Stimulated activated CD4-positive, alpha-beta T cell treated with anti-CD3 and anti-CD28 coated beads, TNF-alpha, amount 100 ng/mL, for 4 hours (primary cell): ENCODE measurements at places on chromosomes 6 and 20.

- no peak for DNase-seq
These were observed 46.0 kb upstream of the TRAM2 start for GRCh38 chr6:52622810-52623209.

DNA sequence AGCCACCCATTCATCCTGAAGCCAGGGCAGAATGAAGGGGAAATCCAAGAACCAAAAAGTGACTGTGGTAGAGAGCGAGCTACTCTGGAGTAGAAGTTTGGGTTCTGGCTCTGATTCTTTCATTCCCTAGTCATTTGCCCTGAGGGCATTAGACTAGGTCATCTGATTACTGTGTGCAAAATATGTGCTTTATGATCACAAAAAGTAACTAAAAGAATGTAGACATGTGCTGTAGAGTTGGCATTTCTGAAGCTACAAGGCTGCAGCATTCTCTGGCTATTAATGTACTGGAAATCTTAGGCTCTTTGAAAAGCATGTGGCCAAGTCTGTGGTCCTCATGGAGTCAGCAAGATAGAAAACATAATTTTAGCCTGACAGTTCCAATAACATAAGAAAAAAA lies 94.2 kb downstream of the TBC1D7 start:
- DNase-seq: no peak

DNA sequence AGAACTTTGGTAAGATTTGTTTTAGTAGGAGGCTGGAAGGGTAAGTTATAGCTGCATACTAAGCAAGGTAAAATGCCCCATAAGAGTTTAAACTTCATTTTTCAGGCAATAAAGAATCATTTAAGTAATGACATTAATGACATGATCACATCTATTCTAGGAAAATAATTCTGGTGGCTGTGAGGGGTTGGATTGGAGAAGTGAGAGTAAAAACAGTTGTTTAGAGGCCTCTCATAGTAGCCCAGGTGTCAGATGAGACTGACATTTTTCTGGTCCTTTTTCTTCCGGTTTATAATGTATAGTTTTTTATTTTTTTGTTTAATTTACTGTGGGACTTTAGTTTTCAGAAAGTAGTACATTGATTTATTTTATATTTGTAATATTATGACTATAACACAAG lies 40.8 kb downstream of the ITCH start:
- DNase-seq: no peak

DNA sequence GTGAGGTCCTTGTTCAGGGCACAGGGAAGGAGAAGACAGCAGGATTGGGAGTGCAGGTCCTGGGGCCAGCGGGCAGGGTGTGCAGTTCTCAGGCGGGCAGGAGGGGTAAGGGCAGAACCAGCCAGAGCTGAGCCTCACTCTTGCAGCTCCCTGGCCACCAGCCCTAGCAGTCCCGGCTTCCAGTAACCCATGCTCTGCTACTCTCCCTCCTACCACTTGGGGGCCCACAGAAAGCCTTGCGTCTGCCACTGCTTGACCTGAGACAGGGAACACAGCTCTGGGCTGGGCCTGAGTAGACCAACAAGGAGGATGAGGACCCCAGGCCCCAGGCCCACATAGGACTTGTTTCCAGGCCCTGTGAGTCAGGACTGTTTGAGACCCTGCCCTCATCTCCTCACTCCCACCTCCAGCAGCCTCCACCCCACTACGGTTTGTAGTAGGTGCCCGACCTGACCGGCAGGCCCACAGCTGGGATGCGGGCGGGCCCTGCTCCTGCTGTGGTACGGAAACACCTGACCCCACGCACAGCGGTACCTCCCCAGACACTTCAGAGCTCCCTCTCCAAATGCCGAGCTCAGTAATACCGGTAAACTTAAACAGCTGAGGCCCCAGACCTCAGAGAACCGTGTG lies 39.2 kb downstream of the KCNK5 start:
- DNase-seq: no peak

GRCh38 chr6:14141351-14142062 lies 23.9 kb downstream of the CD83 start:
- no peak for DNase-seq

GRCh38 chr6:6851059-6851948 lies 256.5 kb upstream of the RREB1 start:
- DNase-seq: no peak

DNA sequence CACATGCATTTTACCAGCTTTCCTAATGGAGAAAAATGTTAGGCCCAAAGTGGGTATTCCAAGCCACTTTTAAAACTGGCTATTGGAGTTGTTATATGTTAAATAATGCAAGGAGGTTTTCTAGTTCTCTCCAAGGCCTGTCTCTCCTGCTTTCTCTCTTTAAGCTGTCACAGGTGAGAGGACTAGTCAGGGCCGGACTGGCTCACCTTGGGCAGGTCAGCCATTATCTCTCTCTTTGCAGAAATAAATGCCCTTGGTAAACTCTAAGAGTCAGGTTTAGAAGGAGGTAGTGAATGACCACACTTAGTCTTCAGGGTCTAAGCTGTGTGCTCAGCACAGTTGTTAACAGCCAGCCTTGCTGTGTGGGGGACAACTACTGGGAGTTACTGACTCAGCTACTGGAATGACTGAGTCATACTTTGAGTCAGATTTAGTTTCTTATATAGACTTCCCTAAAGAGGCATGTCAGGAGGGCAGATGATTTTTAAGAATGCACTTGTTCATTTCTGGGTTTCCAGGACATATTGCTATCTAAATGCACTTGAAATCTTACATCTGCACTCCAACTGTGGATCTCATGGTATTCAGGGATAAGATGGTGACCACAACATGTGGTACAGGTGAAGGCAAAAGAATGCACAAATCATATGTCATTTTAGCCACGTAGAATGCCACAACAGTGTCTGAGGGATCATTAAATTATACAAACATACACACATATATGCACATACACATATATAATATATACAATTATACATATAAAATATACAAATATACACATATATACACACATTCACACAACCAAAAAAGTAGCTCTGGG lies 719.4 kb downstream of the EPM2A start:
- peak; percentile 2 for DNase-seq

- peak; percentile 26 for DNase-seq
These were observed 46.2 kb downstream of the SLC22A23 start for GRCh38 chr6:3410385-3411360.

DNA sequence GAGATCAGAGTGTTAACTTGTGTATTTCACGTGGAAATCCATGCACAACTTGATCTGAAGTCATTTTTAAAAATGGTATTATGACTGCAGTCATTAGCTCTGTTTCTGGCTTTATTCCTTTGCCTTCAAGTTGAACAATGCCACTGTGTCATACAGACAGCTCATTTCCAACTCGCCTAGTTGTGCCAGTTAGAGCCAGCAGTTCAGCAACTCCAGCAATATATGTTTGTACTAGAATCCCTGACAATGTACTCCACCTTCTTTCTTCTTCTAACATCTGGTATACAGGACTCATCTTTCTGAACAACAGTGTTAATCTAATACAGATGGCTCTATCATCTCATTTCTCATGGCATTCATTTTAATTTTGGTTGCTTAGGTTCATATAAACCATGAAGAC lies 418.3 kb upstream of the POU3F2 start:
- DNase-seq: no peak

- no peak for DNase-seq
These were observed 263.9 kb upstream of the CITED2 start for GRCh38 chr6:139638179-139638941.

DNA sequence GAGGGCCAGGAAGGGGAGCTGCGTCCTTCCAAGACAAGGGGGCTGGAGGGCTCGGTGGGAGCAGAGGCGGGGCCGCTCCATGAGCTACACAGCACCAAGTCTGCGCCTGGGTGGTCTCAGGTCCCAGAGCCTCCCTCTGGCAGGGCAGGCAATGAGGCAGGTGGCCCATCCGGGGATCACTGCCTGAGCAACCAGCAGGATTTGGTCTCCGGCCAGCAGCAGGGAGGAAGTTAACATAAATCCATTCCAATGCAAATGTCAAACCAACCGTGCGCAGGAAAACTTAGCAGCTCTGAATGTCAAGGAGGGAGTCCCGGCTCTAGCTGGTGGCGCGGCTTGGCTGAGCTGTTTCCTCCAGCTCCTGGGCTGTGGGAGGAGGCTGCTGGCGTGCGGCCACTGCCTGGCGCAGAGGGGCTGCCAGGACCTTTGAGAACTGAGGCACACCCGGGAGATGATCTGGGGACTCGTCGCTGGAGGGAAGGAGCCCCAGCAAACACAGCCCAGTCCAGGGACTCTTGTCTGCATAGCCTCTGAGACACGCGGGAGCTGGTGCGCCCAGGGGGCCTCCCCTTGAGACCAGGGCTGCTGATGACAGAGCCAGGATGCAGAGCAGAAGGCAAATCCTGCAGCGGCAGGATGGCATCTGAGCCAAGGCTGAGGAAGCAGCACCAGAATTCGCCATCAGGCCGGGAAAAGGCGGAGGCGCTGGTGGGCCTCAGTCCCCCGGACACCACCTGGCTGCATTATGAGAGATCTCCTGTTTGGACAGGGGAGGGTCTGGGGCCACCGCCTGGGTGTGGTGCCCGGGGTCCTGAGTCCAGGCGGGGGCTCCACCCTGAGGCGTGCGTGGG lies 33.1 kb upstream of the CHRNA4 start:
- no peak for DNase-seq

GRCh38 chr6:56289721-56290120 lies 42.3 kb upstream of the COL21A1 start:
- no peak for DNase-seq

DNA sequence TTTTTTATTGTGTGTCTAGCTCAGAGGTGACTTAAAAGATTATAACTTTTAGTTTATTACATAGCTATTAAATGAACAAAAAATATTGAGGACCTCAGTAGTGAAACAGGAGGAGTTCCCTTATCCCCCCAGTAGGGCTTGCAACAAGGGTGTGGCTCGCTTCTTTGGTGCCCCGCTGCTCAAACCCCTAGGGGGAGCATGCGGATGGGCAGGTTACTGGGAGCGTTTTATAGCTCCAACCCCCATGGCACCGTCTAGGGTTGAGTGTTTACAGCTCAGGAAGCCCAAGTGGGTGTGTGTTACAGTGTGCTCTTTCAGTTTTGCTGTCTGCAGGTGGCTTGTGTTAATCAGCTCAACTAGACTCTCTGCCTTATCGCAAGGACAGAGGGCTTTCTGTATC lies 1513.7 kb downstream of the GRIK2 start:
- no peak for DNase-seq

- DNase-seq: no peak
These were observed 539.7 kb downstream of the QKI start for GRCh38 chr6:163954088-163954775.

GRCh38 chr20:46814366-46815232 lies 80.0 kb upstream of the EYA2 start:
- DNase-seq: no peak

GRCh38 chr6:158552055-158552795 lies 7.7 kb upstream of the TMEM181 start:
- DNase-seq: no peak

GRCh38 chr20:7463290-7463689 lies 477.0 kb downstream of the HAO1 start:
- no peak for DNase-seq

DNA sequence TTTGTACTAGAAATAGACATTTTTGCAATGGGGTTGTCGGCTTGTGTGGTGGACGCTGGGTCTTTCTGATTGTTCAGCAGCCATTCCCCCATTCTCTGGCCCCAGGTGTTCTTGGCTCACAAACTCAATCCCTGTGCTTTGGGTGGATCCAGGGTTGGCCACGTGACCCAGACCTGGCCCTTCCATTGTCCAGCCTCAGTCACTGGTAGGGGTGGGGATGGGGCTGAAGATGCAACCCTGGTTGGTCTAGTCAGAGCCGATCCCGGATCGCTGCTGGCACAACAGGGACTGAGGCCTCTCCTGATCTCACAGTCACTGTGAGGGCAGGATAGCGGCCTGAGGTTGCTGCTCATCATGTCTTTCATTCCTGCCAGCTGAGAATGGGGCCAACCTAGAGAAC lies 365.3 kb upstream of the SULF2 start:
- DNase-seq: no peak

- no peak for DNase-seq
These were observed 114.7 kb upstream of the PRL start for GRCh38 chr6:22411376-22412105.

DNA sequence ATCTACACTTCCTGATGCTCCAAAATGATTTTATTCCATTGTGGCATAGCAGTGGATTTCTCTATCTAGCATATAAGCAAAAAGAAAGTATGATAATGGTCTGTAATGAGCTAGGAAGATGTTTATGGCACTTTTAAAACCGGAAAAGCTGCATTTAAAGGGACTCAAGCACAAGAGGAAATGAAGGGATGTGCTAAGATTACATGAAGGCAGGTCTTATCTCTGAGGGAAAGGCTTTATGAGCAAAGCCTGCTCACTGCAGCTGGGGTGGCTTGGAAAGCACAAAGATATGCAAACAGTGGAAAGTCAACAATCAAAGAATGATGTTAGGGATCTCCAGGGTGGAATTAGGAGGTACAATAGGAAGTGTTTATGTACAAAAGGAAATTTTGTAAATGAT lies 138.2 kb downstream of the TENT5A start:
- DNase-seq: no peak

DNA sequence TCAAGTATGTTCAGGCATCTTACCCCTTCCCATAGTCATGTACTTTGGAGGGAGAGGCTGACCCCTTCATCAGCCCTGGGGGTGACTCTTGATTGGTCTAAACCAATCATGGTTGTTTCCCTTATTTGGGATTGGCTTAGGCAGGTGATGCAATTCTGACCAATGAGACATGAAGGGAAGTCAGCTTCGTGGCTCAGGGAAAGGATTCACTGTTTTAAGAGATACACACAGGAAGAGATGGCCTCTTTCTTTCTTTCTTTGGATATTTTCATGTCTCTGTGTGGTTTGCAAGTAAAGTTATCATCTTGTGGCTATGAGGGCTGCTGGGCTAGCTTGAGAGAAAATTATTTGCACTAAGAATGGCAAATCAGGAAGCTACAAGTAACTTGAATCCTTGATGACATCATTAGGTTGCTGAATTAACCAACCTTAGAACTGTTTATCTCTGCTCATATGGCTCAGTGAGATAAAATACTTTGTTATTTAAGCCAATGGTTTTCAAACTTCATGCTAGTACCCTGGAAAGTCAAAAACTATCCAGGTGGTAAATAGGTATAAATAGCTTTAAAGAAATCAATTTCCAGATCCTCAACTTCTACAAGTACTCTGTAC lies 144.2 kb upstream of the CENPW start:
- no peak for DNase-seq

- DNase-seq: no peak
These were observed 95.0 kb downstream of the ARHGAP18 start for GRCh38 chr6:129615020-129615419.

GRCh38 chr20:38890497-38890818 lies 35.8 kb upstream of the FAM83D start:
- DNase-seq: no peak

- no peak for DNase-seq
These were observed 60.3 kb downstream of the VTA1 start for GRCh38 chr6:142207265-142207877.

DNA sequence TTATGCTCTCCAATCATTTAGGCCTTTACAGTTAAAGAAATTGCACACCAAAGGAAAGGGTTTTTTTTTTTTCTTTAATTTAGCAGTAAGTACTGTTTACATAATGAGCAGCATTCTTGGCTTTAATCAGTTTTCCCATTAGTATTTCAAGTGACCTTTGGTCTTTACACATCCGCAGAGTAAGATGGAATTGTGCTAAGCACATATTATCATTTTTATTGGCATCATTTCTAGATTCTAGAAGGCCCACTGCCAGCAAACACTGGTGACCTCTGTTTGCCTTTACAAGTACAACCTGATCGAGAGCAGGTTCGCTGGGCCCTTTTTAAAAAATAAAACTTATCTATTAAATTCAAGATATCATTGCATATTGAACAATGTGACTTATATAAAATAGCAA lies 104.3 kb downstream of the ADGRG6 start:
- DNase-seq: no peak
